ENCODE measurements at places on chromosomes 2 and 18. TPM values are rescaled to one million over a fixed set of nuclear protein-coding genes. Genes with fewer than 3 reads are reported as not detected.

The GMCL1 gene
- 33.4 TPM for polyA plus RNA-seq

The NT5DC4 gene
- not detected for polyA plus RNA-seq

The AKAIN1 gene
- not detected for polyA plus RNA-seq

The TMEM182 gene
- polyA plus RNA-seq: 4.4 TPM

The LIPG gene
- polyA plus RNA-seq: not detected

The LAMA1 gene
- not detected for polyA plus RNA-seq

The SPOPL gene
- polyA plus RNA-seq: 2.8 TPM

- no peak for DNase-seq
Measured at GRCh38 chr18:10750191-10751035, 224.6 kb downstream of the NAPG start.

- DNase-seq: no peak
Measured at GRCh38 chr2:67579216-67579615, 182.1 kb downstream of the ETAA1 start.

DNA sequence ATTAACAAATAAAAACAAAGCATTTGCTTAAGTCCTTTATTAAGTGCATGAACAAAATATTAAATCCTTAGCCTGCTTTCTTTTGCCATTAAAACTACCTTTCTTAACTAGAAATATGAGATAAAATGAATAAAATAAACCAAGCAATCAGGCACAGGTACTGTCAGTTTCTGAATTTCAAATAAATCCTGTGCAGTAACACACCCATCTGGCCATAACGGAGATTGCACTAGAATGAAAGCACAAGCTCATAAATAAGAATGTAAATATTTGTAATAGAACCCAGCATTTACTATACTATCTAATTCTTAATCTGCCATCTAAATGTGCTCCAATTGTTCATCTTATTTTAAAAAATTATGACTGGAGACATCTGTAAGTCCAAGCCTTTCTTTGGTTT, 31.9 kb downstream of the PRKRA start:
- DNase-seq: peak; percentile 45

GRCh38 chr2:172397148-172397834, 30.1 kb upstream of the ITGA6 start:
- DNase-seq: no peak

GRCh38 chr2:157596992-157597681, 31.5 kb downstream of the ACVR1C start:
- DNase-seq: peak; percentile 46

- DNase-seq: no peak
Measured at GRCh38 chr18:49625021-49625691, 63.3 kb downstream of the LIPG start.

DNA sequence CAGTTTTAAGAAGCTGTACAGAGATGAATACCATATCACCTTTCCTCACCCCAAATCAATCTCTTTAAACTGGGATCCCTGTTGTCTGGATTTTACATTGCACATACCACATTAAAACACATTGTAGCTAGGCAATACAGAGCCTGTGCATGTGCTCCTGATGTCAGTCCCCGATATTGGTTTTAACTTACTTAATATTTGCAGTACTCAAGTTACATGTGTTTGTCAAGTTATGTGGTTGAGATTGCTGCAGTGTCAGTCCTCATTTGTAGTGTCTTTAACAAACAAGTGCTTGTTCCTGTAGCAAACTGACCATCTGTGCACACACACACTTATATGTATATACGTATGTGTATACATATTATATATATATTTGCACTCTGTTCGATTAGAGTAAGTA, 10.4 kb upstream of the UBE2E3 start:
- no peak for DNase-seq

DNA sequence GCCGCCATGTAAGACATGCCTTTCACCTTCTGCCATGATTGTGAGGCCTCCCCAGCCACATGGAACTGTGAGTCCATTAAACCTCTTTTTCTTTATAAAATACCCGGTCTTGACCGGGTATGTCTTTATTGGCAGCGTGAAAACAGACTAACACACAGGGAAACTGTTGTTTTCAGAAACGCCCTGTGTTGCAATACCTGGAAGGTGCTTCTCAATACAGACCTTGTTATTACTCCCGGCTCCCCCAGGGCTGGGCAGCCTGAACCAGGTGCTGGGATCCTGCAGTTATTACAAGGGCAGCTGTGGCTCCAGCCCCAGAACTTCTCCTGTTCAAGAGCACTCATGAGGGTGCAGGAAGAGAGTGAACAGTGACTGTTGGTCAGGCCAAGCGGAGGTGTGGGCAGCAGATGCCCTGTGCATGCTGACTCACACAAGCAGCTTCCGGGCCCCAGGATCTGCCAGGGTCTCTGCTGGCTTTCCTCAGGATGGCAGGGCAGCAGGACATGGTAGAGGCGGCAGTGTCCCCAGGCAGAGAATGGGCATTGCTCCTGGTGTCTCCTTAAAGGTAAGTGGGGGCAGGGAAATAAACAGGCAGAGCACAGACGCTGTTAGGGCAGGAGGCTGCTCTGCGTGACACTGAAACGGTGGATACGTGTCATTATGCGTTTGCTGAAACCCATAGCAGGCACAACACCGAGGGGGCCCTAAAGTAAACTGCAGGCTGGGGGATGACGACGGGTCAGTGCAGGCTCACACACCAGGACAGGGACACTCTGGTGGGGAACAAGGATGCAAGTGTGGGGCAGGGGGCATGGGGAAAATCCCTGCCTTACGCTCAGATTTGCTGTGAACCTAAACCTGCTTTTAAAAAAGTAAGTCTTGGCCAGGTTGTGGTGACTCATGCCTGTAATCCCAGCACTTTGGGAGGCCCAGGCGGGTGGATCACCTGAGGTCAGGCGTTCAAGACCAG, 89.1 kb downstream of the NDUFA10 start:
- no peak for DNase-seq

All from CD4-positive, CD25-positive, alpha-beta regulatory T cell (primary cell).